T47D (cell line): ENCODE measurements at places on chromosomes 1 and 21.

- no peak for DNase-seq
Measured at GRCh38 chr1:9271283-9271682, 21.4 kb upstream of the SPSB1 start.

DNA sequence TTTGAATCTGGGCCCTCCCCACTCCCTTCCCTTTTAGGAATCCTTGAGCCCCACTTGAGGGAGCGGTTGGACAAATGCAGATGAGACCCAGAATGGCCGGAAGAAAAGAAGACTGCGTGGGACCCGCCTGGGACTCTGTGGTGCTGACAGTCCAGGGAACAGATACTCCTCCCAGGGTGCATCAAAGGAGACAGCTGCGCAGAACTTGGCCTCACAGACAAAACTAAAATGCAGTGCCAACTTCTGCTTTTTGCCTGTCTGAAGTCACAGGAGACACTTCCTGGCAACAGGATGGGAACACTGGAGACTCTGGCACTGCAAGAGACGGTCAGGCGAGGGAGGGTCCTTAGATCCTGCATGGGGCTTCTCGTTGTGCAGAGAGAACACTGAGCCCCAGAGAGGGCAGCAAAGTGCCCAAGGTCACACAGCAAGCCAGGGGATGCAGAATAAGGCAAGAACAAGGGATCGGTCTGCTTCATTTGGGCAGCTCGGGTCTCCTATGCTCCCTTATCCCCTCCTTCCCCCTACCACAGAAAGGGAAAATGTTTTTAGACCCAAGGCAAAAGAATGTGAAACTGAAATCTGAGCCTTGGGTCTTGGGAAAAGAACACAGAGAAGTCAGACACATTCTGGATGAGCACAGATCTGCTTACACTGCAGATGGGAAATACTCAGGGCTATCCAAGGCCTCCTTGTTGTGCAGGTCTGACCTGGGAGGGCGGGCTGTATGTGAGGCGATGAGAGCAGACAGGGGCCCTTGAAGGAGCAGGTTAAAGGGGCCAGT lies 182.4 kb downstream of the TRABD2B start:
- DNase-seq = no peak

- DNase-seq = no peak
Measured at GRCh38 chr1:190429932-190430331, 47.7 kb downstream of the BRINP3 start.

GRCh38 chr1:59703226-59703917 lies 111.4 kb upstream of the HOOK1 start:
- DNase-seq = no peak

DNA sequence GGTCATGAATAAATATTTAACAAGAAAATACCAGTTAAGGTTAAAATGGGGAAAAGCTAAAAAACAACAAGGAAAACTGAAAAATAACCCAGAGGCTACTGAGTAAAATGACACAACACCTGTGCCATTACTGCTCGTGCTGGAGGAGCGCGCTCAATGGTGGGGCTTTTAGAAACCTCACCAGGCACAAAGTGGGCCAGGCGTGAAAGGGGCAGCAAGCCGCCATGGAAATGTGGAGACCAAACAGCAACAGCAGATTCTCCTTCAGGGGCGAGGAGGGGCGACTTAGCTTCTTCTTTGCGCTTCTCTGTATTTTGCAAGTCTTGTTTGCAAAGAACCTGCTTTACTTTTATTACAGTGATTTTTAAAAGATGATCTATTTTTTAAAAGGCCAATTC lies 18.9 kb upstream of the SPATC1L start:
- DNase-seq = no peak

GRCh38 chr1:225662155-225662554 lies 9.2 kb upstream of the ENAH start:
- DNase-seq = no peak

DNA sequence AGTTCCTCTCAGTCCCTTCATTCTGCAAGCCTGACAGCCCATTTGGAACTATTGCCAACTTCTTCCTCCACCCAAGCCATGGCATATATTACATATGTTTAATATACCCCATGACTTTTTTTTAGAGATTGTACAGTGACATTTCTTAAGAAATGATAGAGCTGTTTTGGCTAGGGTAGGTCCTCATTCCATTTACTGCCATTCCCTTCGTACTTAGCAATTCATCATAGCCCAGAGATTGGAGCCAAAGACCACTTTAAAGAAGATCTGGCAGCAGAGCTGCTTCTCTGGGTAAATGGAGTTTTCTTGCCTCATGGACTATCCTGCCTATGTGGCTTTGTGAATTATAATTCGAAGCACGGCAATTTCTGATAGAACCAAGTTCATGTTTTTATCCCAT lies 93.4 kb downstream of the ST3GAL3 start:
- DNase-seq = no peak

GRCh38 chr1:169103480-169103893 lies 3.0 kb upstream of the ATP1B1 start:
- DNase-seq = no peak

GRCh38 chr1:173581383-173582079 lies 21.3 kb downstream of the SLC9C2 start:
- DNase-seq = no peak

GRCh38 chr1:108842525-108843181 lies 14.2 kb downstream of the AKNAD1 start:
- no peak for DNase-seq

- DNase-seq = no peak
Measured at GRCh38 chr1:59570524-59570923, 244.2 kb upstream of the HOOK1 start.

DNA sequence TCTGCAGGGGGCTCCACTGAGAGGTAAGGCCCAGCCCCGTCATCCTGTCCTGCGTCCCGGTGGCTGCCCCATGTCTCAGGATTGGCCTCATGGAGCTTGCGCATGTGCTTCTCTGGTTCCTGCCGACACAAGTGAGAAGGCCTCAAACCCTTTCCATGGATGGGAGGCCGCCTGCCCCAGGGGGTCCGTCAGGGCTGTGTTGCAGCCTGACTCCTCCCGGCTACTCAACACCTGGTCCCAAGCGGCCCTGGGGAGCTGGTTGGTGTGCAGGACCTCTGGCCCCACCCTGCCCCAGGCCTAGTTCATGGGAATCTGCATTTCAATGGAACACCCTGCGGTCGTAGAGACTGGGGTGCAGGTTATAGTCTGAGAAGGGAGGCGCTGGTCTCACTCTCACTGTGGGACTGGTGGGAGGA lies 21.1 kb upstream of the PDE9A start:
- no peak for DNase-seq

DNA sequence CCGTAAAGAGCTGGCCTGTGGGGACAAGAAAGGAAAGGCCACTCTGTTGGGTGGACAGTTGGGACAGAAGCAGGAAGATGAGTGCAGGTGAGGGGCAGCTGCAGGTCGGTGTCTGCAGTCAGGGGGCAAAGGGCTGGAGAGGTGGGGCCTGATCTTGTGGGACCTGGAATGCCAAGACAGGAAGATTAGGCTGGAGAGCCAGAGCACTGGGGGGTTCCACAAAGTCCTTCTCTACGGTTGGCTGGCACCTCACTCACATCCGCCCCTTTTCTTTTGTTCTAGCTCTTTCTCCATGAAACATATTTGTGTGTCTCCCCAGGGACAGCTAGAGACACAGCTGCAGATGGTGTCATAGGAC lies 404.1 kb downstream of the PTPRU start:
- no peak for DNase-seq

DNA sequence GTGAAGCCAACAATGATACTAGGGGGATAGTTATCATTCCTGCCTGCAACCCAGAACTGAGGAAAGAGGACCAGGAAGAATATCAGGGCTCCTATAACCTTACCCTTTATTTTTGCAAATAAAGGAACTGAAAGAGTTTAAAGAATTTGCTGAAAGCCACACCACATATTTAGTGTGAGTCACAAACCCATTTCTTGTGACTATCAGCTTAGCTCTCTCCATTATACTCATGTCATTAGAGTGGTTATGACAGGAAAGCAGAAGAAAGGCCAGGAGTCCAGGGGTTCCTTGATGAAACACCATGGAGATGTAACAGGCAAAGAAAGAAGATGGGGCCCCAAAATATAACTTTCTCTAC lies 141.1 kb upstream of the SAMSN1 start:
- no peak for DNase-seq

DNA sequence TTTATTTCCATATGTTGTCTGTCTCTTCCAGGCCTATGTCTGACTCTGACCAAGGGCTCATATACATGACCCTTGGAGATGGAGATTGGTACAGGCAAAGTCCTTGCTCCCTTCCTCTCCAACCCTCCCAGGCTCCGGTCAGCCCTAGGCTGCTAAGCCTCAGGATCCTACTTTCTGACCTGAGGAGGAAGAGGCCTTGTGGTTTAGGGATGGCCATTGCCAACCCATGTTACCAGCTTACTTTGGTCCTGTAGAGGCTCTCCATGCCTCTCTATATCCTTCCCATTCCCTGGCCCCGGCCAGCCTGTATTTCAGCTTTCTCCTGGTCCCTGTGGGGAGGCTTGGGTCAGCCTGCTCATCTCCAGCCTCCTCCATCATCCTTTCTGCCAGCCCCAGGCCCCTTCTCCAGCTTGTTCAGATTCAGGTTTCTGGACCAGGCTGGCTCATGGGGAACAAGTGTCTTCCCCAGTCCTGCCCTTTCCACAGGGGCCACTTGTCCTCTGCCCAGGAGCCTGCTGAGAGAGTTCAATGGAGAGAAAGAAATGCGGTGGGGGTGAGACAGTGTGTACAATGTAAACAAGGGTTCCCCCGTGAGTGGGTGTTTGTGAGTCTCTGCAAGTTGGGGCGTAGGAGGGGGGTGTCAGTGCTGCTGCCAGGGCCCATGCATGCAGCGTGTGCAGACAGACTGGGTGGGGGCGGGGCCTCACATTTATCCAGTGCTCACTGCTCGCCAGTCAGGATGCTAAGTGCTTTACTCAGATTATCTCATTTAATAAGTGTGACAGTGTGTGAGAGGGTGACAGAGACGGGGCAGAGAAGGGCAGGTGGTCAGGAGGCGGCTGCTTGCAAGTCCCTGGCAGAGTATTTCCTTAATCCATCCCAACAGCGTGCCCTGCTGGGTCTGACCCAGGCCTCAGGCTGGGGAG lies 31.3 kb upstream of the FOXO6 start:
- DNase-seq = no peak
